ENCODE measurements at places on chromosomes 4 and X.
A peak's percentile ranks its signal among the peaks of the same experiment; 100 is the strongest.

DNA sequence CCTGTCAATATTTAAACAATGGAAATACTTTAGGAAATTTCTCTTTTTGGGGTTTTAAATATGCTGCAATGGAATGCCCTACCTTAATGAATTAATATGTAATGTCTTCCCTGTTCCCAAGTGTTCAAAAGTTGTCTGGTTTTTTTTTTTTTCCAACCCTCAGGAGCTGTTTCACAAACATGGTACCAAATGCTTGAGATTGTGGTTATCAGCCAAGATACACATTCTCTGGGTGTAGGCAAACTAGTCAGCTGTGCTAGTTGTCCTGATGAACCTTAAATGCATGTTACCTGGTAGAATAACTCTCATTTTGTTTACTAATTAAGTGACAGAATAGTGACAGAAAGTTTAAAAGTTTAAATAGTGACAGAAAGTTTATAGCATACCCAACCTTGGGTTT is 50.7 kb downstream of the FHL1 start:
- no peak for DNase-seq

DNA sequence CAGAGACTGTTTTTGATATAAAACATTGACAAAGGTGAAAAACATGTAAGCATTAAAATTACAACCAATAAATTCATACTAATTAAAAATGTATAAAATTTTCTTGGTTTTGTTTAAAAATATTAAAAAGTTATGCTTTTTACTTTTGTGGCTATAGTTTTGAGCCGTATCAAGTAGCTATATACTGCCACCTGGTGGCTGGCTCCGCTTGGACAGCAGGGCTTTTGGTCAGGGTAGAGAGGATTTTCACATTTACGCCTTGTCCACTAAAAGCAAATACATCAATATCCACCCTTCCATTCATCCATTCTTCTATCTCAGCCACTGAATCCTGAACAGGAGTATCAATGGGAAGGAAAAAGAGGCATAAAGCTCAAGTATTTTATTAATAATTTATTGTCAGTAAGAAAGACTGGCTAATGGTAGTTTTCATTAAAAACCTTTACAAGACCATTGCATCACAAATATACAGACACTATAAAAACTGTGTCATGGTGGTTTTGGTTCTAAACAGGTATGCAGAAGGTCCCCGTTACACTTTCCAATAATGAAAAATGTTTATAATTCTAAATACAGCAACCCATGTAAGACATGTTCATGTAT is 32.1 kb upstream of the MTNR1A start:
- DNase-seq, result no peak

GRCh38 chrX:123504630-123505270 is 228.1 kb downstream of the THOC2 start:
- no peak for DNase-seq

DNA sequence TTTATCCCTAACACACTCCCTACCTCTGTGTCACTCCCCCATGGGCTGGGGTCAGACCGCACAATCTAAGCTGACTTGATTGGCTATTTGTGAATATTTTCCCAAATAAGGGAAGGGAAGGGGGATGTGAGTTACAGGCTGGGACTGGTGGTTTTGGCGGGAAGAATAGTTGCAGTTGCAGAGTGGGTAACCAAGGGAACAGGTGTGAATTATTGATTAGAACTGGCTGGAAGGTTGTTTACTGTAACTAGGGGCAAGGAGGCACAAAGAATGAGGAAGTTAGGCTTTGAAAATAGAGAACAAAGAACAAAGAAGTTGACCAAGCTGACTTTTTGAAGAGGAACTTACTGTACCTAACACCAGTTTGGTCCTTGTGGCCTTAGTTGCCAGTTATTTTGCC is 88.0 kb upstream of the XAGE2 start:
- DNase-seq, result no peak

DNA sequence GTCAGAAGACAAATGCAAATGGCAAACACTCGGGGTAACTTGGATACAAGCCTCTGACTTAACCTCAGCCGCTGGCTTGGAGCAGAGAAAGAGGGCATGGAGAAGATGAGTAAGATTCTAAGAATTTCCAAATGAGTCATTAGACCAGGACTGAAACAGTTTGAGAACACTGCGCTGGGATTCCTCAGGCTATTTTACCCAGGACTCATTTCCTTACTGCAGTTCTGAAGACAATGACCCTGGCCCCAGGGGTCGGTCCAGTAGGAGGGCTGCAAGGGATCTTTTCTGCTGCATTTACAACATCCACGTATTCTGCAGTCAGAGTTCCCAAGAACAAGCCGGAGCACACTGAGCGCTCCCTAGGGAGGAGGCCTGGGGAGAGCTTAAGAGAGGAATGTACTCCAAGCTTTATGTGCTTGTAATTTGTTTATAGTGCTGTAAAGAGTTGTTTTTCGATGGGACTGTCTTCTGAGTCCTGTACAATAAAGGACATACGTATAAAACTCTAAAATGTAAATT is 27.3 kb upstream of the SORBS2 start:
- peak; percentile 58 for DNase-seq

GRCh38 chr4:158710814-158711213 is 12.4 kb downstream of the PPID start:
- no peak for DNase-seq

DNA sequence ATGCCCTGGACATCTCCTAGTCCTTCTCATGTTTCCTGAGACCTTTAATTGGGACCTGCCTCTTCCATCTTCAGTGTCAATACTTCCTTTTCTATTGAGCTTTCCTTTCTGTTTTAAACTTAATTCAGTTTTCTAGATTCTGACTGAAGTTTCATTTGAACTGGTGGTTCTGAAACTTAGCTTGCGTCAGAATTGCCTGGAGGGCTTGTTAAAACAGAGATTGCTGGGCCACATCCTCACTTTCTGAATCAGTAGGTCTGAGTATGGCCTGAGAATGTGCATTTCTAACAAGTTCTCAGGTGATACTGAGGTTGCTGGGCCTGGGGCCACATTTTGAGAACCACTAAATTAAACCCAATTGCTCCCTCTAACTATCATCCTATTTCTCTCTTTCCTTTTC is 152.1 kb upstream of the DGKK start:
- no peak for DNase-seq

- DNase-seq, result no peak
Observed at GRCh38 chr4:88452912-88453311, 4.0 kb upstream of the HERC5 start.

DNA sequence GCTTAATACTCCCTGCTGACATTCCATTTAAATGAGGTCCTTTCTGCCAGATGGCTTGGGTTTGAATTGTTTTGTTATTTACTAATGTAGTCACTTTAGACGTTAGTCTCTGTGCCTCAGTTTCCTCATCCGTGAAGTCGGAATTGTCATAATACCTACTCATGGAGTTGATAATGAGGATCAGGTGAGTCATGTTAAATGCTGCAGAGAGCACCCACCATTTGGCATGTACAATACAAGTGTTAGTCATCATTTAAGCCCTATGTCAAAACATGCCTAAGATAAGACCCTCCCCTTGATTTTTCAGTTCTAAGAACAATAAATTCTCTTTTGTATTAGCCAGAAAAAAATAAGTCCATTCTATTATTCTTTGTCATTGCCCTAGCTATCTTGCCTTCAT is 534.8 kb upstream of the HTR2C start:
- no peak for DNase-seq

DNA sequence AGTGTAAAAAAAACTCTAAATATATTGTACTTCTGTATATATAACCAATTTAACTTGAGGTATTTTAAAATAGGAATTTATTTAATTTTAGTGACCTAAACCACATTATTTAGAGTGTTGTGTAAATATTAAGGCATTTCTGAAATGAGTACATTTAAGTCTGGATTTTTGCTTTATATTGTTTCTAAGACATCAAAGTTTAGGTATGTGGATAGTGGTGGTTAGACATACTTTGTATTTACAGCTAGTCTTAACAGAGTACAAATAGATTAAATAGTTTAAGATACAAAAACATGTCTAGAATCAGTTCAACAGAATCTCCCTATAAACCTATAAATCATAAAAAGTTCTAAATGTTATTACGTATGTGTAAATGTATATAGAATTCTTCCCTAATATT is 588.5 kb downstream of the TRIML1 start:
- no peak for DNase-seq

- no peak for DNase-seq
Observed at GRCh38 chr4:152357206-152357605, 178.7 kb downstream of the FBXW7 start.

DNA sequence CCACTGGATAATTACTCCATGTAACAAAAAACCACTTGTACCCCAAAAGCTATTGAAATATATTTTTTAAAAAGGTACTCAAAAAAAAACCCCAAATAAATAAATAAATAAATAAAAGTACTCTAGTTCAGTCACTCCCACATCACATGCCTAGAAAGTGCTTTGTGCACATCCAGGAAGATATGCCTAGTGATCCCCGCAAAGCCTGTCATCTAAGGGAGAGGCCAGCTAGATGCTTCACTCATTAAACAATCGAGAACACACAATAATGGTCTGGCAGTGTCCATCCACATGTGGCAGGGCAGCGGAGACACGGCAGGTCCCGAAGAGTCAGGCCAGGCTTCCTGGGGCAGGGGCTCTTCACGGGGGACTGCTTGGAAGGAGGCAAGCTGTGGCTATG is 47.6 kb downstream of the RAB33B start:
- no peak for DNase-seq

Measured in T1000 (cell line).